ENCODE measurements at places on chromosomes 4 and X. TPM values are rescaled to one million over a fixed set of nuclear protein-coding genes. Genes with fewer than 3 reads are reported as not detected.

COQ2 gene
- total RNA-seq: 9.3 TPM

RASGEF1B gene
- total RNA-seq: 2.5 TPM

CSAG2 gene
- not detected for total RNA-seq

LRIT3 gene
- not detected for total RNA-seq

IQSEC2 gene
- total RNA-seq: 8.2 TPM

All from chondrocyte (in vitro differentiated cells).